ENCODE measurements at places on chromosomes 12 and 14.

GRCh38 chr12:124224535-124225110 lies 70.3 kb upstream of the RFLNA start:
- DNase-seq, result no peak

DNA sequence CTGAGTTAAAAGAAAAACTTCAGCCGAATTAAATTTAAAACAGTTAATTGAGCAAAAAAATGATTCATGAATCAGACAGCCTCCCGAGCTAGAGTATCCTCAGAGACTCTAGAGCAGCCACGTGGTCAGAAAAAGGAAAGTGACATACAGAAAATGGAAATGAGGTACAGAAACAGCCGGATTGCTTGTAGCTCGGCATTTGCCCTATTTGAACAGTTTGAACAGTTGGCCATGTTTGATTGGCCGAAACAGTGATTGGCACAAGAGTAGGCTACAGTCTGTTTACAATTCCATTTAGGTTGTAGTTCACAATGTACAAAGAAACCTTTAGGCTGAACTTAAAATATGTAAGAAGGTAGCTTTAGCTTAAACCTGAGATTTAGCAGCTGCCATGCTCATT lies 12.9 kb upstream of the OXA1L start:
- no peak for DNase-seq

- DNase-seq, result no peak
These were observed 642.2 kb downstream of the DIO2 start for GRCh38 chr14:79569072-79569471.

DNA sequence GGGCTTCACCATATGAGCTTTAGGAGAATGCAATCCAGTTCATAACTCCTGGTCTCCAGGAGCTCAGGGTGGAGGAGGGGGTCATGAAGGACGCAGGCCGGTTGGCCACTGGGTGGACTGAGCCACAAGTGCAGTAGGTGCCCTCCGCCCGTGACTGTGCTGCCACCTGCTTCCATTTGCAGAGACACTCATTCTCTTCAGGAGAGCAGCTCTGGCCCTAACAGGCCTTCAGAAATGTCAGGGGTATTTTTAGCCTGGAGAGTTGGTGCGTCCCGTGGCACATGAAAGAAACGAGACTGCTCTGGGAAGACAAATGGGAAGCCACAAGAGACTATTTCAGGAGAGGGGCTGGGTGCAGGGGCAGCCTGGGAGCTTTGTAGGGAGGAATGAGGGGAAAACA lies 74.6 kb upstream of the MYL2 start:
- no peak for DNase-seq

- no peak for DNase-seq
These were observed 104.8 kb upstream of the DIO3 start for GRCh38 chr14:101456246-101457175.

GRCh38 chr12:2494486-2495192 lies 300.1 kb upstream of the FKBP4 start:
- DNase-seq, result no peak

GRCh38 chr14:71764701-71765382 lies 167.4 kb upstream of the RGS6 start:
- DNase-seq, result no peak

Data from stimulated activated CD8-positive, alpha-beta memory T cell treated with anti-CD3 and anti-CD28 coated beads, Interleukin-4, amount 100 ng/mL, for 24 hours (primary cell).